ENCODE measurements at places on chromosomes 3 and 15. TPM values are rescaled to one million over a fixed set of nuclear protein-coding genes. Genes with fewer than 3 reads are reported as not detected.

DNA sequence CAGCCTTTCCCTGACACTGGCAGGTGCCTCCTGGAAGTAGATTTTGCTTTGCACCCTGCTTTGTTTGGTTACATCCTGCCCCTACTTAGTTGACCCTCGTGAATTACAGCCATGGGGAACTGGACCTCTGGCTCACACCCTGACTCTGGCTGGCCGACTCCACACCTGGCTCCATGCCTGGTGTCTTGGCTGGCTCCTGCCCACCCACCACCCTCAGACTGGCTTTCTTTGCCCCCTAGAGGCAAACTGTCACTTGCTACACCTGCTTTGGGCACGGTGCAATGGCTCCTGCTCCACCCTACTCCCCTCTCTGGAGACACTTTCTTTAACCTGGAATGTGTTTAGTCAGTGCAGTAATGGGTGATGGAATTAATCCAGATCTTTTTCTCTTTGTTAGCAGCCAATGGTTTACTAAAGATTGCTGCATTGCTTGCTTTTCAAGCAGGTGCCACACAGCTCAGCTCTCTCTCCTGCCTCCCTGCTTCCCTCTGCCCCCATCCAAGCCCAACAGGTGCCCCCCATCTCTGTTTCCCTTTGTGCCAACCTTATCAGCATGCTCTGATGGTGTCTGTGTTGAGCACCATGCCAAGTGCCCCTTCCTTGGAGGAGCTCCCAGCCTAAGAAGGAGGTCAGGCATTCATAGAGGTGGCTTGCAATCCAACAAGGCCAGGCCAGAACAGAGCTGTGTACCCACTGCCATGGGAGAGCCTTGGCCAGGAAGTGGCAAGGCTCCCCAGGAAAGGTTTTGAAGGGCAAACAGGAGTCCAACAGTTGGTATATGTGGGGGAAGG lies 38.4 kb downstream of the RASGRF1 start:
- no peak overlapping the region for H3K4me3 ChIP-seq
- H3K4me1 ChIP-seq = no peaks in the 10 kb centered on the region
- H3K36me3 ChIP-seq = no peaks in the 10 kb centered on the region
- H3K27me3 ChIP-seq = no peaks in the 10 kb centered on the region
- H3K27ac ChIP-seq = no peak overlapping the region

DNA sequence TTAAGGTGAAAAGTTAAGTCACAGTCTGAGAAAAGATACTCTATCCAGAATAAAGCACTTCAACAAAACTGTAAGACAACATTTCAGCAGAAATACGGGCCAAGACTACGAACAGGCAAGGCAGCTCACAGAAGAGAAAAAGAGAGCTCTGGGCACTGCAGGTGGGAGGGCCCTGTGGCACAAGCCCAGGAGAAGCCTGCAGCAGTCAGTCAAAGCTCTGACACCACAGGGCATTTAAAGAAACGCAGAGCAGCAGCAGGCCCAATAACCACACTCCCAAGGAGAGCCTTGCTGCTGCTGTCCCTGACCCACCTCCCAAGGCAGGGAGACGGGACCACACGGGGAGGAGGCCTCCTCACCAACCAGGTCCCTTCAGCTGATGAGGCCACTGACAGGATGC lies 19.2 kb downstream of the CHSY1 start:
- H3K27ac ChIP-seq = no peak overlapping the region
- DNase-seq = no peak
- peaks cover 56% of the 10 kb centered on the region for H3K4me1 ChIP-seq

DNA sequence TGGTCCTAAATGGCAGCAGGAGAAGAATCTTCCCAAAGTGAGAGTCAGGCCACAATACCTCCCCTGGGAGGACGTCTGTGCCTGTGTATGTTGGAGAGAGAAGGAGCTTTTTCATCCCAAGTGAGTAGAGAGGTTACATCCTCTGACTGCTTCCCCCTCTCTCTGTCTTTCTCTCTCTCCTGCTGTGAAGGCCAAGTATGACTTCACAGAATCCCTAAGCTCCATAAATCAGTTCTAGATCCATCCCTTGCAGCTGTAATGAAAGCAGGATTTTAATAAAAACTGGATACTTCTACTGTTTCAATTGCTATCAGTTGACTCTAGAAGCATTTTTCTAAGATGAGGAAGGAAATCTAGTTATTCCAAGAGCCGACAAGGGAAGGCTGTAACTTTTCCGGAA lies 389.1 kb upstream of the PROK2 start:
- no peaks in the 10 kb centered on the region for H3K27me3 ChIP-seq
- H3K27ac ChIP-seq = no peak overlapping the region
- no peak overlapping the region for H3K4me3 ChIP-seq
- H3K4me1 ChIP-seq = peaks cover 39% of the 10 kb centered on the region

DNA sequence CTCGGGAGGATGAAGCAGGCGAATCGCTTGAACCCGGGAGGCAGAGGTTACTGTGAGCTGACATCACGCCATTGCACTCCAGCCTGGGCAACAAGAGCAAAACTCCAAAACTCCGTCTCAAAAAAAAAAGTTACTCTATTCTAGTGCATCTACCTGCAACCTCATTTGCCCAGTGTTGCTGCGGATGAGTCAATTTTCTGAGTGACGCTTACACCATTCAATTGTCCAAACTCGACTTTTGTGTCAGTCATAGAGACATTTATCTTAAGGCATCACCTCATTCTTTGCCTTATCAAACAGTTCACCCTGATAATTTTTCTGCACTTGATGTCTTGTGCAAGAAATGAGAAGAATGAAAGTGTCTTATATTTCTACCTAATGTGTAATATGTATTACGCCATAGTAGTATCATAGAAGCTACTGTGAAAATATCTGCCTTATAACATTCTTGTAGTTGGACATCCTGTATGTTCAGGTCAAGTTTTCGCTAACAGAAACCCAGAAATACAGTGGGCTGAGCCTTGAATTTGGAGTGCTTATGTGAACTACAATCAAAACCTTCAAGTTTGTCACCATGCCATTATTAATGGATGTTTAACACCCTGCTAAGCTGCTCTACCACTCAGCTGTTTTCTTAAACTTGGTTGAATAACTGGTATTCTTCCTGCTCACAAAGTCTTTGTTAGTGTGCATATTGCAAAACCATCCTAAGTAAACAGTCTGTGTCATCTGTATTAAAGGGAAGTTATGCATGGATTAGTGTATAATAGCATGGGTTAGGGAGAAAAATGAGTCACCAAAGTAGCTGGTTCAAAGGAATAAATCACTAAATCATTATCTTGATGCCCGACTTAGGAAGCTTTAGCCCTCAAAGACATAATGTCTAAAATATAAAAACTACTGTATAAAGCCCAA lies 531.0 kb upstream of the NR2F2 start:
- H3K4me3 ChIP-seq = no peak overlapping the region
- H3K27me3 ChIP-seq = no peaks in the 10 kb centered on the region
- DNase-seq = no peak
- no peaks in the 10 kb centered on the region for H3K36me3 ChIP-seq
- H3K27ac ChIP-seq = no peak overlapping the region

- peaks cover 43% of the 10 kb centered on the region for H3K4me1 ChIP-seq
- no peak overlapping the region for H3K27ac ChIP-seq
- H3K27me3 ChIP-seq = no peaks in the 10 kb centered on the region
Observed at GRCh38 chr3:131387796-131388489, 6.4 kb downstream of the NUDT16 start.

Gene CLRN1
- not detected for total RNA-seq

GRCh38 chr3:85801955-85802354 lies 843.2 kb downstream of the CADM2 start:
- no peak overlapping the region for H3K4me3 ChIP-seq
- no peaks in the 10 kb centered on the region for H3K36me3 ChIP-seq
- H3K27me3 ChIP-seq = no peaks in the 10 kb centered on the region
- no peak overlapping the region for H3K27ac ChIP-seq
- no peak for DNase-seq

Gene FBLN2
- 17.1 TPM for total RNA-seq

DNA sequence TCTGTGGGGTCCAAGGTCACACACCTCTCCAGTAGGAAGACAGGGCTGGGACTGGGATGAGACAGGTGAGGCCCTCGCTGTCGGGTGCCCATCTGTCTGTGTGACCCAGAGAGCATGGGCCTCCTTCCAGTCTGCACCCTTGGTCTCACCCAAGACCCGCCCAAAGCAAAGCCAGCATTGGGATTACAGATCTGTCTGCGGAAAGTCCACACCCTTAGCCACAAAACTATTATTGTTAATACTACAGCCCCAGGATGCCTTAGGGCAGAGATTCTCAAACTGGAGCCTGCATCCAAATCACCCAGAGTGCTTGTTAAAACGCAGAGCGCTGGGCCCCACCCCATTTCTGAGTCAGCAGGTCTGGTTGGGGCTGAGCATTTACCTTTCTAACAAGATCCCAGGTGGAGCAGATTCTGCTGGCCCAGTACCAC lies 58.5 kb upstream of the ZNF148 start:
- H3K27me3 ChIP-seq = no peaks in the 10 kb centered on the region
- no peaks in the 10 kb centered on the region for H3K36me3 ChIP-seq
- no peak overlapping the region for H3K4me3 ChIP-seq
- no peak for DNase-seq

GRCh38 chr15:32991619-32992111 lies 202.8 kb downstream of the FMN1 start:
- H3K27ac ChIP-seq = no peak overlapping the region
- DNase-seq = peak; percentile 10
- H3K27me3 ChIP-seq = no peaks in the 10 kb centered on the region
- no peaks in the 10 kb centered on the region for H3K36me3 ChIP-seq
- H3K4me3 ChIP-seq = no peak overlapping the region

- peak overlapping the region; percentile 92 for H3K27ac ChIP-seq
- peaks cover 47% of the 10 kb centered on the region for H3K4me1 ChIP-seq
- no peak overlapping the region for H3K4me3 ChIP-seq
- H3K36me3 ChIP-seq = no peaks in the 10 kb centered on the region
- peak; percentile 55 for DNase-seq
- H3K27me3 ChIP-seq = no peaks in the 10 kb centered on the region
Observed at GRCh38 chr15:91855684-91856489, 2.4 kb downstream of the SLCO3A1 start.

Gene DZIP1L
- 0.29 TPM for total RNA-seq

GRCh38 chr15:99177679-99178078 lies 71.7 kb downstream of the TTC23 start:
- DNase-seq = no peak
- H3K36me3 ChIP-seq = no peaks in the 10 kb centered on the region
- no peaks in the 10 kb centered on the region for H3K27me3 ChIP-seq
- H3K4me3 ChIP-seq = no peak overlapping the region
- no peak overlapping the region for H3K27ac ChIP-seq

GRCh38 chr3:171397089-171397488 lies 63.1 kb downstream of the TNIK start:
- no peaks in the 10 kb centered on the region for H3K27me3 ChIP-seq
- H3K4me1 ChIP-seq = peaks cover 5% of the 10 kb centered on the region
- no peak overlapping the region for H3K4me3 ChIP-seq
- no peak for DNase-seq

- peaks cover 67% of the 10 kb centered on the region for H3K4me1 ChIP-seq
- no peaks in the 10 kb centered on the region for H3K27me3 ChIP-seq
- H3K27ac ChIP-seq = no peak overlapping the region
- no peak for DNase-seq
- H3K36me3 ChIP-seq = no peaks in the 10 kb centered on the region
Observed at GRCh38 chr15:98758224-98758623, 109.9 kb downstream of the IGF1R start.

- no peaks in the 10 kb centered on the region for H3K27me3 ChIP-seq
- DNase-seq = no peak
- H3K27ac ChIP-seq = no peak overlapping the region
- H3K4me1 ChIP-seq = no peaks in the 10 kb centered on the region
- no peak overlapping the region for H3K4me3 ChIP-seq
Observed at GRCh38 chr3:67870477-67870876, 216.1 kb upstream of the SUCLG2 start.

DNA sequence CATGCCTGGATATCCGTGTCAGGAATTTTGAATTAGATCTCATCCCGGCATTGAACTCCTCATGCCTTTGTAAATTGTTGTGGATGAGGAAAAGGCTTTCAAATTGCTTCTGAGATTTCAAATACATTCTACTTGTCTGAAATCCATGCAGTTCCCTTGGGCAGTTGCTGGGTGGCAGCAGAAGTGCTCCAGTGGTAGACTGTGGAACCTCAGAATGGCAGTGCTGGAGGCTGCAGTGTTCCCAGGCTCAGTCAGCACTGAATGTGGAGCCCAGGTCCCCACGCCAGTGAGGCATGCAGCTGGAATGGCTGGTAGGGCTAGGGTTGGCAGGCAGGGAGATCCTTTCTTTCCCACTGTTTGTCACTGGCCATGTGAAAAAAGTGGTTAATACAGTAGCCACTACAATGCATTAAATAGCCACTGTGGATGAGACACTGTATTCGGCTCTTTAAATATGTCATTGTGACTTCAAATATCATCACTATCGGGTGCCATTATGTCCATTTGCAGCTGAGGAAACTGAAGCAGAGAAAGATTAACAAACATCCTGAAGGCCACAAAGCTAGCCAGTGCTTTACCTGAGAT lies 98.6 kb downstream of the TPRG1 start:
- H3K4me1 ChIP-seq = no peaks in the 10 kb centered on the region
- H3K4me3 ChIP-seq = no peak overlapping the region
- no peaks in the 10 kb centered on the region for H3K27me3 ChIP-seq
- no peak overlapping the region for H3K27ac ChIP-seq
- no peaks in the 10 kb centered on the region for H3K36me3 ChIP-seq

- H3K4me1 ChIP-seq = peaks cover 7% of the 10 kb centered on the region
- DNase-seq = no peak
- no peak overlapping the region for H3K4me3 ChIP-seq
- no peak overlapping the region for H3K27ac ChIP-seq
- peaks cover 3% of the 10 kb centered on the region for H3K36me3 ChIP-seq
- no peaks in the 10 kb centered on the region for H3K27me3 ChIP-seq
Observed at GRCh38 chr15:64443016-64443415, 17.4 kb upstream of the ZNF609 start.

GRCh38 chr15:46502667-46503066 lies 867.8 kb downstream of the SQOR start:
- no peaks in the 10 kb centered on the region for H3K4me1 ChIP-seq
- H3K27ac ChIP-seq = no peak overlapping the region
- H3K36me3 ChIP-seq = no peaks in the 10 kb centered on the region

Gene AP3B2
- total RNA-seq = 0.29 TPM

DNA sequence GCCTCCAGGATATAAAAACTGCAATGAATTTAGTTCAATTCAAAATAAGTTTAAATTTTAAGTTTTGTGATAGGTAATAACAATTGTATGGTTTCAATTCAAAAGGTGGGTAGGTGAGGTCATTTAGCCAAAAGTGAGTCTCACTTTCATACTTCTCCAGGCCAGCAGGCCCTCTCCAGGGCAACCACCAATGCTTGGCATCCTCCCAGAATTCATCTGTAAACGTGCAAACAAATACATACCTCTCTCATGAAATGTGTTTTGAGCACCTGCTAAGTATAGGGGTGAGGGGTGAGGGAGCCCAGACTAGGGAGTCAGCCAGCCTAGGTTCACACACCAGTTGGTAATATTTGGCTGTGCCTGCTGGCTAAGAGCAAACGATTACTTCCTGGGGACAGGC lies 22.0 kb upstream of the RBSN start:
- no peaks in the 10 kb centered on the region for H3K27me3 ChIP-seq
- H3K27ac ChIP-seq = no peak overlapping the region
- DNase-seq = no peak
- H3K4me1 ChIP-seq = no peaks in the 10 kb centered on the region
- H3K4me3 ChIP-seq = no peak overlapping the region

Gene HIGD2B
- total RNA-seq = not detected

Gene SAXO2
- total RNA-seq = 0.14 TPM

- H3K27me3 ChIP-seq = peaks cover 8% of the 10 kb centered on the region
- no peak overlapping the region for H3K4me3 ChIP-seq
- no peak for DNase-seq
- no peak overlapping the region for H3K27ac ChIP-seq
Observed at GRCh38 chr15:97085731-97086130, 755.2 kb downstream of the NR2F2 start.

Gene CLDN16
- not detected for total RNA-seq

GRCh38 chr15:88497109-88497765 lies 29.7 kb downstream of the MRPS11 start:
- no peak for DNase-seq
- no peaks in the 10 kb centered on the region for H3K27me3 ChIP-seq
- H3K4me3 ChIP-seq = no peak overlapping the region

Gene SLC28A1
- not detected for total RNA-seq

All from stomach (tissue), 19 donors.